ENCODE measurements at places on chromosomes 3 and 15.

- no peak for DNase-seq
Observed at GRCh38 chr3:49236226-49236625, 40.8 kb downstream of the C3orf62 start.

- DNase-seq: no peak
Observed at GRCh38 chr3:63642488-63642887, 10.0 kb upstream of the SNTN start.

DNA sequence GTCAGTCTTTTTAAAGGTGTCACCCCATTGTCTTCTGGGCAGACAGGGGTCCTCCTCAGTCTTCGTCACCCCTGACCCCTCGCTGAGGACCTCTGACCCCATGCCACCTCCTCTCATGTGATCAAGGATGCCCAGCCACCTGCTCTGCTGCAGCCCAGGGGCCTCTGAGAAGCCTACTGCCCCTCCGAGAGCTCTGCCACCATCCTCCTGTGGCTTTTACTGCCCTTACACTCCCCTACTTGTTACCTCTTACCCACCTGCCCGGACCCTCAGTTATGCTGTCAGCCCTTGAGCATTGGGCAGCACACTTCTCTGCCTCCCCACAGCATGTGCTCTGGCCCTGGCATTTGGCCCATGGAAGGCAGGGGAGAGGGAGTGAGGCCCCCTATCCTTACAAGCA, 123.2 kb downstream of the LRRK1 start:
- DNase-seq: no peak

DNA sequence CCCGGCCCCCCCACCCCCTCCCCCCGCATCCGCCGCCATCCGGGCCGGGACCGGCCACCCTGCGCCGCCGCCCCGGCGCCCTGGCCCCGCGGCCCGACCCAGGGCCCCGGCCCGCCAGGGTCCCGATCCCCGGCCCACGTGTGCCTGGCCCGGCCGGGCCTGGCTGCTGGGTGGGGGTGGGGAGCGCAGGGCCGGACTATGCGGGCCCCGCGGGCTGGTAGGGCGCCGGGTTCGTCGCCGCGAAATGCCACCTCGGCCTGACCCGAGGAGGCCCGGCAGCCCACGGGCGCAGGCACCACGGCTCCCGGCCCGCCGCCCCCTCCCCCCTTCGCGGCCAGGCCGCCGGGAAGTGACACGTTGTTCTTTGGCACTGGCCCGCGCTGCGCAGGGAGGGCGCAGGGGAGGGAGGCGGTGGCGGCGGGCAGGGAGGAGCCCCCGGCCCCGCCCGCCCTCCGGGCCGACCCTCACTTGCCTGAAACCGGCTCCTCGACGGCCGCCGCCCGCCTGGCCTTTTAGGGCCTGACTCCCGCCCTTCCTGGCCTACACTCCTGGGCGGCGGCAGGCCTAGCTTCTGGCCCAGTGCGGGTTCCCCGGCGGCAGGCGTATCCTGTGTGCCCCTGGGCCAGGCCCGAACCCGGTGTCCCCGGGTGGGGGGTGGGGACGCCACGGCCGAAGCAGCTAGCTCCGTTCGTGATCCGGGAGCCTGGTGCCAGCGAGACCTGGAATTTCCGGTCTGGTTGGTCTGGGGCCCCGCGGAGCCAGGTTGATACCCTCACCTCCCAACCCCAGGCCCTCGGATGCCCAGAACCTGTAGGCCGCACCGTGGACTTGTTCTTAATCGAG, 515 bp downstream of the EIF4G1 start:
- DNase-seq: peak; percentile 77

DNA sequence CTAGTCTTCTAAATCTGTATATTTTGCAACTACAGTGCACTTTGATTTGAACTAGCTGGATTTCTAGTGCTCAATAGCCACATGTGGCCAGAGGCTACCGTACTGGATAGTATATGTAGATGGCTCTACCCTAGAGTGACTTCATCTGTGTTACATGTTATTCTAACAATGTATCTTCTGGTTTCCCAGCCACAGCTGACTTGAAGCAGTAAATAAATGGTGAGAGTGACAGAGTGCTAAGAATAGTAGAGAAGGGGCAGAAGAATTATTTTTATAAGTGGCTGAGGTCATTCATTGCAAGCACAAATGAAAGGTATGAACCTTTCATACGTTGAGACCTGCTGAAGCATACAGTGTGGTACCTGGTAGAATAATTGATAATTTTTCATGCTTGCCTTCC, 30.9 kb downstream of the KAT2B start:
- no peak for DNase-seq

GRCh38 chr15:31409171-31409570, 82.5 kb downstream of the KLF13 start:
- no peak for DNase-seq

- peak; percentile 13 for DNase-seq
Observed at GRCh38 chr3:61530355-61530754, 31.0 kb upstream of the PTPRG start.

DNA sequence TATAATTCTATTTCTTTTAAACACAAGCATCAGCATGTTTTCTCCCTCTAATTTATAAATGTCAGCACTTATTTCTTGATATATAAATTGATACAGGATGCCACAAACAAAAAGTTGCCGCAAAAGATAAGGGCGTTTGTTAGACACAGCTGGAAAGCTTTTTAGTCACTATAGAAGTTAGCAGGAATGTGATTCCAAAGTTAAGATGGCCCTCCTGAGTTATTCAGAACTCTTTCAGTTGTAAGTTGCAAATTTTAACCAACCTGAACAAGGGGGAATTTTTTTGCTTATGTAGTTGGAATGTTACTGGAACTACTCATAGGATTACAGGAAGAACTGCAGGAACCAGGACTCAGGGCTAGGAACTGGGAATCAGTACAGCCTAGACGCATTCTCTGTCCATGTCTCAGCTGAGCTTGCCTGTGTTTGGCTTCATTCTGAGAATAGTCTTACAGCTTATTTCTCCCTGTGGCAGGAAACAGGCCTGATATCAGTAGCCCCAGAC, 166.3 kb downstream of the VGLL4 start:
- no peak for DNase-seq

DNA sequence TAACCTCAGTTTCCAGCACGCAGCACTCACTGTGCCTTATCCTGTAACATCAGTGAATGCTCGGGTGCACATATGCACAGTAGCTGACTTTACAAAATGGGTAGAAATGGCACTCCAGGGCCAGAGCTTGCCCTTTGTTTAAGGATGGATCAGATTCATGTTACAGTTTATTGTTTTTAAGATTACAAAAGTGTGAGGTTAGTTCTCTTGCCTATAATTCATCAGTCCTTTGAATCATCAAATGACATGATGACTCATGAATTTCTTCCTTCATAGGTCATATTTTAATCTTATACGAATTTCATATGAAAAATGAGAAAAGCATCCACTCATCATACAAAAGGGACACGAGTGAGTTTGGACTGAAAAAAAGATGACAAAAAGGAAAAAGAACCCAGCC, 545.3 kb downstream of the GBE1 start:
- no peak for DNase-seq

DNA sequence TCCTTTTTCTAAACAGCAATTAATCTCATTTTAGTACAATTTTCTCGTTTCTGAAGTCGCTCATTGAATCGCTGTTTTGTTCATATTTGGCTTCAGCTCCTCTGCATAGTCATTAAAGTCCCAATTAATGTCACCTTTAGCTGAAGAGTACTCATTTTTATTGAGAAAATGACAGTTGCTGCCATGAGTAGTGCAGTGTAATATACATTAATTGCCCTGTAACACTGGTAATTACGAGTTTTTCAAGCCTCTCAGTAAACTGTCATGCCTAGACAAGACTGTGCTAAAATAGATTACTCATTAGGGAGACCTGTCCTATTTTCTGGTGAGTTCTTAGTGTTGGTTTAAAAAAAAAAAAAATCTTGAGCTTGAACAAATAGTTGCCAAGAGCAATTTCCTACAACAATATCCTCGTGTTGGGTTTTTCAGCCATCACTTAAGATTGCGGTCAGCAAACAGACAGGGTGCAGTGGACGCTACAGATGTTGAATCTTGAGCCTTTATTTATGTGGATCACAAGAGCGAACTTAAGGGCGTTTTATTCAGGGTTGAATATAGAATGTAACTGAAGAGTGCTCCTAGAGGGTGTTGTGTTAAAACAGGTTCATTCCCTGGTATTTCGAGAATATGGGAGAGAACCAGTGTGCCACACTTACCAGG, 176.0 kb downstream of the CDIN1 start:
- no peak for DNase-seq

All from activated CD4-positive, alpha-beta T cell treated with anti-CD3 and anti-CD28 coated beads, Interleukin-10, Interleukin-2, amounts not matched to agents 100 ng/mL and 50 ng/mL, durations not matched to agents 16 hours and 8 hours (primary cell).